NCI-H2081 (cell line): ENCODE measurements at places on chromosomes 16 and 17.

DNA sequence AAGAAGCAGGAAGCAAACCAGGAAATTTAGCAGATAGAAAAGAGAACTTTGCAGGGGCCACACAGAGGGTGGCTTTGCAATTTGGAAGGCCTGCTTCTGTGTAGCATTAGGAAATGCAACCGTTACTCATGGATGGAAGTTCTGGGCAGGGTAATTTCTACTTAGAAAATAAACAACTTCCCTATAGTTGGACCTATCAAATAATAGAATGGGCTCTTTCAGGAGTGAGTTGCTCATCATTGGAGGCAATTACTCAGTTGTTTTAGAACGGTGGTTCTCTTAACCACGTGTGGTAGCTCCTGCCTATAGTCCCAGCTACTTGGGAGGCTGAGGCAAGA lies 25.8 kb upstream of the HS3ST2 start:
- no peak for DNase-seq

- DNase-seq: no peak
Observed at GRCh38 chr17:61704935-61705449, 114.0 kb upstream of the NACA2 start.

DNA sequence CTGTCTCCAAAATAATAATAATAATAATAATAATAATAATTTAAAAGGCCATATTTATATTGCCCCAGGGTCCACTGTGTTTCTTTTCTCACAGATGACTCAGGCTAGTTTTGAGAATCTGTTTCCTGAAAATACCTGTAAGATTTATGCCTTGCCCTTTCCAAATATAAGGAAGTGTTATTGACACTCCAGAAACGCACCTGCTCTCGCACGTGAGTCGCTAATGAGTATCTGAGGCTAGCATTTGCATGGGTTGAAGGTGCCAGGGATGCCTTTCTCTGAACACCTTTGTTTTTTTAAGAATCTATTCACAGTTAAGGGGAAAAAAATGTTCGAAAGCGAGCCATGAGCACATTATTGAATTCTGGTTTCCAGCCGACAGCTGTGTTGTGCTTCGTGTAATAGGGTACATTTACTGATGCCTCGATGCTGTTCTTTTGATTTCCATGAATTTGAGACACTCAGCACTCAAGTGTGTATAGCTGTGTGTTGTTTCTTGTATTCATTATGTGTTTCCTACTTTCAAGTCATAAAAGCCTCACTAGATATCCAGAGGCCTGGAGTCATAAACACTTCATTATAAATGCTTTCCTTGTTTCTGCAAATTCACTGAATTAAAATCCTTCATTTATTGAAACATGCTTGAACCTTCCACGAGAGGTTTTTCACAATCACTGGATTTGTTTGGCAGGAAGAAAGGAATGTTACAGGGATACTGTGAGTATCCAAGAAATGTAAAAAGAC lies 45.0 kb upstream of the NOL11 start:
- DNase-seq: peak; percentile 64

DNA sequence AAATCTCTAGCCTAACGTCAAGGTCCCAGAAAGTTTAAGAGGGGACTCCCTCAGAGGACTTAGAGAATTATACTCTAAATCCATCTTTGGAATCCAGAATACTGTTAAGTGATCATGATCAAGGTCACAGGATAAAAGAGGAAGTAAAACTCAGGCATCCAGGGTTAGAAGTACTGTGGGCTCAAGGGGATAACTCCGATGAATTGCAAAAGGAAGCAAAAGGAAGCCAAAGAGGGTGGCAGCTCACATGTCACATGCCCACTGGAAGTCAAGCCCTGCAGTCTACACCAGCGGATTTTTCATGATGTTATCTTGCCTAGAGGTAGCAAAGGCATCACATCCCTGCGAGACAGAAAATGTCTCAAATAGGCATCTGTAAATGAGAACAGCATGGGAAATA lies 3.8 kb downstream of the ZNF821 start:
- DNase-seq: no peak

DNA sequence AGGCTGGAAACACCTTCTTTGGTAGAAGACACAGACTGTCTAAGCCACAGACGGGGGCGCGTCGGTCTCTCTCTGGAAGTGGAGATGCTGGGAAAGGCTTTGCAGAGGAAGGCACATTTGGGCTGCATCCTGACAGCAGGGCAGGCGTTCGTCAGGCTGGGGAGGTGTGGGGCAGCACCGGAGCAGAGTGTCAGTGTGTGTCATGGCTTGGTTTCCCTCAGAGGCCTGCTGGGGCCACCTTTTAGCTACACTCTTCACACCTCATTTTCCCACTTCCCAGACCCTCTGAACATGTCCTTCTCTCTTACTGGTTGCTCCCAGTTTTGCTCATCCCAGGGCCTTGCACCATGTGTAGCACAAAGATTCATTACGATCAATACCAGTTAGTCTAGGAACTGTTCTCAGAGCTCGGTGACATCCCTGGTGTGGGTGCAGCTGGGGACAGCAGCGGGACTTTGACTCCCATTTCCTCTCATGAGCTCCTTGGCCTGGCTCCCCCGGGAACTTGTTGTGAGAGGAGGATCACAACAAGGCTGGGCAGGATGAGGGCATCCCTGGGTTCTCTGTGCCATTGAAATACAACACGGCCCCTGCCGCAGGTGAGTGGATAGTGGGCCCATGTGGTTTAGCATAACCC lies 33.1 kb downstream of the SMARCE1 start:
- DNase-seq: no peak

DNA sequence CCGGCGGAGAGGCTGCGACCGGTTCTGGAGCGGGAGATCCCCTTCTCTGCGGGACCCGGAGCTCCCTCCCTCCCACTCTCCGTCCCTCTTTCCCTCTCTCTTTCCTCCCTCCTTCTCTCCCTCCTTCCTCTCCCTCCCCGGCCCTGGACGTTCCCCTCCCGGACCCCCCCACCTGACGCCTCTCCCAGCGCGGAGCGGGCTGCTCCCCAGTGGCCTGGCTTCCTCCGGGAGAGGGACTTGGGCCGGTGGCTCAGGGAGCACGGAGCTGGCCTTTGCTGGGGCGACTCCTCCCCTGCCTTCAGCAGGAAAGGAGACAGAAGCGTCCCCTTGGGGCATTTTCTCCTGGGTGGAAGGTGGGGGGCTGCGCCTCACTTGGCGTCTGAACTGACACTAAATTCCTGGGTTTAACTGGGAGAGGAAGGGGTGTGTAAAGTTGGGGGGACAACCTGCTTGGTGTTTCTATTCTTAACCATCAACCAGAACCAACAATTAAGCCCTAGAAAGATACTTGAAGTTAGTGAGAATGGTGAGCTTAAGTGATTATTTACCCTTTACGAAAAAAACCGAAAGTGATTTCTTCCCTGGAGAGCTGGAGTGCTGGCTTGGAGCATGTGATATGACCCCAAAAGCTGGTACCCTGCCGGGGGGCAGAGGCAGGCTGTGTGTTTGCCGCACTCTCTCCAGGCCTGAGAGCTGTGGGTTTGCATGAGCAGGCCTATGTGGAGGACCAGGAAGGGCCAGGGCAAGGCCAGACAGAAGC lies 775 bp downstream of the SPIRE2 start:
- no peak for DNase-seq

GRCh38 chr17:1087381-1088241 lies 90.7 kb downstream of the TIMM22 start:
- DNase-seq: peak; percentile 94

GRCh38 chr17:56121191-56122051 lies 31.9 kb upstream of the ANKFN1 start:
- DNase-seq: no peak

DNA sequence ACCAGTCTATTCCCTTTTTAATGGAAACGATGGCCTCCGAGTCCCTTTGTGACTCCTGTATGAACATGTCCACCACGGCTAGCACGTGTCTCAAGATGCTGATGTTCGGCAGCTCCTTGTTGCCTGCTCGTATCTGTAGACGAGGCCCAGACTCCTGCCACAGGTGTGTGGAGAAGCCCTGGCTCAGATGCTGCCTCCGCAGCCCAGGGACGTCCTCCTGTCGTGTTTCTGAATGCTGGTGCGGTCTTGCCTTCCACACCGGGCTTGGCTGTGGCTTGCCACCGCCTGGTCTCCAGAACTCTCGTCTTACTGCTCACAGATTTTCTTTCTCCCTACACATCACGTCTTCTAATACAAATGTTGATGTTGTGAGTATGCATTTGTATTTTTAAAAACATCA lies 17.0 kb downstream of the FOXF1 start:
- DNase-seq: no peak

DNA sequence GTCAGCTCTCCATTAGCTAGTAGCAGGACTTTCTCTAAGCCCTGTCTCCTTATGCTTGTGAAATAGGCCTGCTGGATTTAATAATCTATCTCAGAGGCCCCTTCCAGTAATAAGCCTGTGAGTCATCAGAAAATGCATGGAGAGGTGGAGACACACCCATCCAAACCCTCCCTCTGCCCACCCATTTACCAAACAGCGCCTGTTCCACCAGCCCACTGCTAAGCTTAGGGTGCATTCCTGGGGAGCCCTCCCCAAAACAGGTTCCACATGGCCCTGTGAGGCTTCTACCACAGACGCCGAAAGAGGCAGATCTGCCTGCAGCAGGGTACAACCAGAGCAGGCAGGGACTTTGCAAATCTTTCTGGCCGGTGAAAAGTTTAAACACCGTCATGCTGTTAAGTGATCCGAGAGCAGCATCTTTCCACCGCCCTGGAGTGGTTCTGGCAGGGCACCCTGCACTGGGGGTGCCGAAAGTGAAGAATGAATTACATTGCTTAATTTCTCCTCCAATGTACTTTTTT lies 99.3 kb downstream of the GAS7 start:
- no peak for DNase-seq

GRCh38 chr17:10192461-10192860 lies 5.9 kb downstream of the GAS7 start:
- DNase-seq: no peak

GRCh38 chr17:60720763-60721531 lies 43.3 kb downstream of the BCAS3 start:
- DNase-seq: peak; percentile 59

DNA sequence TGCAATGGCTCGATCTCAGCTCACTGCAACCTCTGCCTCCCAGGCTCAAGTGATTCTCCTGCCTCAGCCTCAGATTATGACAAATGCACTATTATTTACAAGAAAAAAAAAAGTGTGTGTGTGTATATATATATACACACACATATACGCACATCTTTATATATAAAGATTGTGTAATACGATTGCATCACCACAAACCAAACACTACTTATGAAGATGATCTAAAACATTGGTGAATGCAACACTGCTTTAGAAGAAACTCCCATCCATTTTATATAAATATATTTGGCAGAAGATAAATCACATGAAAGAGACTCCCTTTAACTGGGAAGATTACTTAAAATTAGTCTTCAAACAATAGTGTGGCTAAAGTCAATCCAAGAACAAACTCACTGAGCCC lies 96.7 kb downstream of the SYCE1L start:
- no peak for DNase-seq

- DNase-seq: no peak
Observed at GRCh38 chr16:17176199-17176598, 294.6 kb downstream of the XYLT1 start.

GRCh38 chr16:79595931-79596450 lies 4.5 kb downstream of the MAF start:
- no peak for DNase-seq

DNA sequence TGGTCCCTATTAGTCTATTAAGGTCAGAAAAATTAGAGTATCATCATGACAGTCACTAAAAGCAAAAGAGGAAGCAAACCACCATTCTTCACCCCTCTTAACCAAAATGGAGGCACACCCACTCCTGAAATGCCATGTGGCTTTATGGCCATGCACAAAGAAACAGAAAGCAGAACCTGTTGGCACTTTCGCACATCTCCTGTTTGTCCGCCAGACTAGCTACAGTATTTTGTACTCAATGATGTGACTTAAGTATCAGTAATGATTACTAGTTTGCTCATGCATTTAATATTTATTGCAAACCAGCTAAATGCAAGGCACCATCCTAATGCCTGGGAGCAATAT lies 70.2 kb upstream of the GNAO1 start:
- DNase-seq: no peak

DNA sequence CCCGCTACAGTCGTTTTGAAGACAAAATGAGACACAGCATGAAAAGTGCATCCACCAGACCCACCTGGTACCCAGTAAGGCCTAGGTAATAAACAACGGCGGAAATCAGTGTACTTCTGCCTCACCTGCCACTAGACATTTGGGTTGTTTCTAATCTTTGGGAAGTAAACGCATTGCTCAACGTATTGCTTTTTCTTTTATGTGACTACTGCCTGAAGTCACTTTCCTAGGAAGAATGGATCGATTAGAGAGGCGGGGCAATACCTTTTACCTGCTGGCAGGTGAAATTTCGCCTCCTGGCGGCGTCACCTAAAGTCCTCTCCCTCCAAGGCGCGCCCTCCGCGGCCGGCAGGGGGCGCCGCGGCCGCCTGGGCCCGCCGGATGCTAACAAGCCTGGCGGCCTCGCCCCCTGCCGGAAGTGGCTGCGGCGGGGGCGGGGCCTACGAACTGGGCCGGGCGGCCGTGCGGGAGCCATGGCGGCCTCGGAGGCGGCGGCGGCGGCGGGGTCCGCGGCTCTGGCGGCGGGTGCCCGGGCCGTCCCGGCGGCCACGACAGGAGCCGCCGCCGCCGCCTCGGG lies at the start of gene ATMIN:
Gene ATMIN (plus strand): TSS at position 445 of the 577 bp plus-strand sequence. CDS start 29 bp downstream, at position 474.
- DNase-seq: peak; percentile 83

DNA sequence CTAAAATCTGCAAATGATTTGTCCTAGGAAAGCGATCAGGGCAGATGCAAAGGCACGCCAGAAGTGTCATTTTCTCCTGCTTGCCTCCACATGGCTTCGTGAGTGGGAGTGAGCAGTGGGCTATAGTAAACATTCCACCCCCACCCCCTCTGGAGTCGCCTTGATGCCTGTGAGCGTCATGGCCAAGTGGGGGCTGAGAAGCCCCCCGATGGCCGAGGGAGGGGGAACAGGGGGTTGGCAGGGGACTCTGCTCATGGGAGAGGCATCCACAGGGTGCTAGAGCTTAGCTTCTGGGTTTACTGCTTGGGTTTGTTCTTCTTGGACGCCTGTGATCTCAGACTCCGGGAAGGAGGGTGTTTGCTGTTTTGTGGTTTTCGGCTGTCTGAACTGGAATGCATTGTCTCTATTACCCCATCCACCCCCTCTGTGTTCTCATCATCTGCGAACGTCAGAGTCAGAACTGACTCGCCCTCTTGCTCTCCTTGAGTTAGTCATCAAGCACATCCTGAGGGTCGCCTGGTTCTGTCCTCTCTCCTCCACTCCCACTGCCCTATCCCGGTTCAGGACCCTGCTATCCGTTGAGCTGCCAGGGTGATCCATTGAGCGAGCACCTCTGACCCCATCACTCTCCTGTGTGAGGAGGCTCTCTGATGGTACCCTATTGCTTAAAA lies 15.4 kb downstream of the TNS4 start:
- DNase-seq: no peak

GRCh38 chr17:68324654-68325336 lies 33.5 kb downstream of the ARSG start:
- DNase-seq: no peak

DNA sequence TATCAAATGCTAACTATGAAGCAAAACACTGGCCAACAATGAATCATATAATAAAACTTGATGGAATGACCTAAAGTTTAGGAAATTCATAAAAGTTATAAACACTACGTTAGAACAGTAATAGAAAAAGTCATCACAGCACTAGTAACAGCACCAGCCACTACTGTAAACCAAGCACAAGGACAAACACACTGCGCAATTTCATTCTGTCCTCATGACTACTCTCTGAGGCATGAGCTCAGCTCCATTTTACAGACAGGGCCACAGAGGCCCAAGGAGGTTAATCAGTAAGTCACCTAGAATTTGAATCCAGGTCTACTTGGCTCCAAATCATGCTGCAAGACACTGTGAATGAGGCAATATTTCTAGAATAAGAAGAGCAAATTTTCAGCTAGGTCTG lies 13.4 kb downstream of the EMC8 start:
- DNase-seq: no peak

GRCh38 chr17:34581446-34582184 lies 2.2 kb downstream of the TMEM132E start:
- no peak for DNase-seq

GRCh38 chr17:8965394-8966168 lies at the start of gene PIK3R5:
PIK3R5 (minus strand) TSS chr17:8965707; CDS start chr17:8911494, 54,213 bp downstream.
- peak; percentile 27 for DNase-seq
